ENCODE measurements at places on chromosomes 7 and 10. TPM values are rescaled to one million over a fixed set of nuclear protein-coding genes. Genes with fewer than 3 reads are reported as not detected.

The PNLIPRP3 gene
- polyA plus RNA-seq, result not detected

The CLRN3 gene
- polyA plus RNA-seq, result not detected

The RAMP3 gene
- 14.8 TPM for polyA plus RNA-seq

The HERC4 gene
- 16.4 TPM for polyA plus RNA-seq

The DLG5 gene
- polyA plus RNA-seq, result 29.1 TPM

The TAS2R5 gene
- polyA plus RNA-seq, result 1.9 TPM

The PLXNA4 gene
- polyA plus RNA-seq, result 7.1 TPM

The SPDYE16 gene
- polyA plus RNA-seq, result 0.15 TPM

The EN2 gene
- 0.15 TPM for polyA plus RNA-seq

The FGF8 gene
- polyA plus RNA-seq, result not detected

The CFTR gene
- polyA plus RNA-seq, result not detected

The FGFBP3 gene
- 1.9 TPM for polyA plus RNA-seq

The FAM25C gene
- not detected for polyA plus RNA-seq

The GRM3 gene
- not detected for polyA plus RNA-seq

The CRPPA gene
- polyA plus RNA-seq, result 0.68 TPM

The LOXL4 gene
- 32.9 TPM for polyA plus RNA-seq

The PHKG1 gene
- 0.97 TPM for polyA plus RNA-seq

The C7orf57 gene
- 0.02 TPM for polyA plus RNA-seq

The VPS50 gene
- 7.7 TPM for polyA plus RNA-seq

The TAS2R4 gene
- 1.5 TPM for polyA plus RNA-seq

The EIF4H gene
- 222 TPM for polyA plus RNA-seq

The SPDYE9 gene
- polyA plus RNA-seq, result 0.11 TPM

The C10orf105 gene
- 0.20 TPM for polyA plus RNA-seq

The ACBD5 gene
- 14.0 TPM for polyA plus RNA-seq

The SUV39H2 gene
- 3.0 TPM for polyA plus RNA-seq

The AQP1 gene
- 91.0 TPM for polyA plus RNA-seq

The SEMA3E gene
- 0.42 TPM for polyA plus RNA-seq

The SAMD9L gene
- polyA plus RNA-seq, result 4.2 TPM

The PRSS2 gene
- not detected for polyA plus RNA-seq

The ZNF467 gene
- polyA plus RNA-seq, result 4.6 TPM

The LIPJ gene
- polyA plus RNA-seq, result not detected

The HPS1 gene
- polyA plus RNA-seq, result 33.0 TPM

The GALNT17 gene
- 39.0 TPM for polyA plus RNA-seq

The TMEM213 gene
- polyA plus RNA-seq, result not detected

The CELF2 gene
- polyA plus RNA-seq, result 38.8 TPM

The CCDC172 gene
- not detected for polyA plus RNA-seq

The TMEM225B gene
- 0.84 TPM for polyA plus RNA-seq

The EZH2 gene
- 5.6 TPM for polyA plus RNA-seq

All from ovary (tissue), 10 donors.